ENCODE measurements at places on chromosomes 5 and 9.
A peak's percentile ranks its signal among the peaks of the same experiment; 100 is the strongest.

DNA sequence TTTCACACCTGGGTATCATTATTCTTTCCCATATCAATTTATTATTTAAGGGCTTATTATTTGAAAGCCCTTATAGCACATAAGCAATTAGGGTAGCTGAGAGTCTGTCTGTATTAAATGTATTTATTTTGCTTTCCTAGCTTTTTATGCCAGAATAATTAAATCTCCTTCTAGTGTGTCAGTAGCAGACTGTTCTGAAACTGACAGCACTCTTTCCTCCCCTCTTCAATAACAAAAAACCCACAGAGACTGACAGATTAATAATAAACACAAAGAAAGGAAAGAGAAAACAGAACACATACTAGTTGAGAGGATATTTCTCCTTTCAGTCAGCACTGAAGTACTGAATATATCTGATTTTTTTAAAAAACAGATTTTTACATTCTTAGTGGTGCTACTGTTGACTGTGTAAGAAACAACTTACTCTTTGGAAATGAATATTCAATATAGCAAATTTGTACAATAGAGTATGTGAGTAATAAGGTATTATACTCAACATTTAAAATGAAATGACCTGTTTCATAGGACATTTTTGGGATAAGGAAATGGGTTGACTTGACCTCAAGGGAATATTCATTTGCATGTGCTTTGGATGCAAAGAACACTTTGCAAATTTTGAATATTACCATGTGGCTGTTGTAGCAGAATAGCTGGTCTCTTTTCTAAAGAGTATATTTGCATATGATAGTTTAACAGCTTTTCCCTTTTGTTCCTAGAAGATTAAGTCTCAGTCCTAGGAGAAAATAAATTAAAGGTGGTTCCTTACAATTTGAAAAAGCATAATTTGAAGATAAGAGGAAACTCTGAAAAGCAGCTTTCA is 208.3 kb downstream of the SPATA31D1 start:
- no peak for DNase-seq

DNA sequence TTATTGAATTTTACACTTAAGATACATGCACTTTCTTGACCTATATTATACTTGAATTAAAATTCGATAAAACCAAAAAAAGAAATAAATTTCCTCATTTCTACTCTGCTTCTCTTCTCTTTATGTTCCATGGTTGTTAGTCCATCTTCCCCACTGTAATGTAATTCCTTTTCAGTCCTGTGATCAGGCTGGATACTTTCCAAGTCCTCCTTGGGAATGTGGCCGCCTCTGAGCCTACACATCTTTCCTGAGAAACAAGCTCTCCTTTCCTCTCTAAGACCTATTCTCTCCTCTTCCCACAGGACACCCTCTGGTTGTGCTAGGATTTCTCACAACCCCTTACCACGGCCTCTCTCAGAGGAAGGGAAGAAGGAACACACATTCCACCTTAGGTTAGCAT is 285.1 kb downstream of the DNAH5 start:
- DNase-seq, result no peak

DNA sequence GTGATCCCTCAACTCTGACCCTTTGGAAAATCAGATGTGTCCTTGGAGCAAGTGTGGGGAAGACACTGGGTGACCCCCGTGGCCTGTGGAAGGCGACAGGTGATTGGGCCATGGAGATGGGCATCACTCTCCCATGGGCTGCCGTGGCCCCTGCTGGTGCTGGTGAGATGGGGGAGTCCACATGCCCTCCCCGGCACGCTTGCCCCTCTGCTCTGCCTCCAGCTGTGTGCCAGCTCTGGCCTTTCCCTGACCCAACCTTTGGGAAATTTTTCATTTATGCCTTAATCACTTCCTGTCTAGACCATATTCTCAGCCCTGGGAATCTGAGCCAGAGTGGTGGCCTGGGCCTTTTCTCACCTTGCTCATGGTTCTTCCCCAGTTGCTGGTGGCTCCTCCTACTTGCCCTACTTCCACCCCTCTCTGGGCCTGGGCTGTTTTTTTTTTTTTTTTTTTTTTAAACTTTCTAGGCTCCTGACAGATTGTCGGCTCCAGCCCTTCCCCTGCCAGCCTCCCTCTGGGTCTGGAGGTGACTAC is 56.6 kb downstream of the RGS3 start:
- peak; percentile 33 for DNase-seq

GRCh38 chr9:135785013-135785575 is 83.1 kb downstream of the KCNT1 start:
- DNase-seq, result no peak

DNA sequence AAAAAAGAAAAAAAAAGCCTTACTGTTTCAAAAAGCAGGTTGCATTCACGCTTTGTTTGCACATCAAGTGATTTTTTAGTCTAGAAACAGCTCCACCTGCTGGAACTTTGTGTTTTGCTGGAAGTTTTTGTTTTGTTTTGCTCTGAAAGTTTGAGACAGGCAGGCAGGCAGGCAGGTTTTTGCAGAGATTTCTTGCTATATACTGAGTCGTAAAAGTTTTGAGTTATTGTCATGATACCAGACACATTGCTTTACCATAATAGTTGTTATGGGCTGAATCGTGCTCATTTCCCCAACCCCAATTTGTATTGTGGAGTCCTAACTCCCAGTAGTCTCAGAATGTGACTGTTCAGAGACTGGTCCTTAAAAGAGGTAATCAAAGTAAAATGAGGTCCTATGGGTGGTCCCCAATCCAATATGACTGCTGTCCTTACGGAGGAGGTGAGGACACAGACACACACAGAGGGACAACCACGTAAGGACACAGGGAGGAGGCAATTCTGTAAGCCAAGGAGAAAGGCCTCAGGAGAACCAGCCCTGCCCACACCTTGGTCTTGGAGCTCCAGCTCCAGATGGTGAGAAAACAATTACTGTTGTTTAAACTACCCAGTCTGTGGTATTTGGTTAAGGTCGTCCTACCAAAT is 20.9 kb downstream of the OR2Y1 start:
- peak; percentile 13 for DNase-seq

DNA sequence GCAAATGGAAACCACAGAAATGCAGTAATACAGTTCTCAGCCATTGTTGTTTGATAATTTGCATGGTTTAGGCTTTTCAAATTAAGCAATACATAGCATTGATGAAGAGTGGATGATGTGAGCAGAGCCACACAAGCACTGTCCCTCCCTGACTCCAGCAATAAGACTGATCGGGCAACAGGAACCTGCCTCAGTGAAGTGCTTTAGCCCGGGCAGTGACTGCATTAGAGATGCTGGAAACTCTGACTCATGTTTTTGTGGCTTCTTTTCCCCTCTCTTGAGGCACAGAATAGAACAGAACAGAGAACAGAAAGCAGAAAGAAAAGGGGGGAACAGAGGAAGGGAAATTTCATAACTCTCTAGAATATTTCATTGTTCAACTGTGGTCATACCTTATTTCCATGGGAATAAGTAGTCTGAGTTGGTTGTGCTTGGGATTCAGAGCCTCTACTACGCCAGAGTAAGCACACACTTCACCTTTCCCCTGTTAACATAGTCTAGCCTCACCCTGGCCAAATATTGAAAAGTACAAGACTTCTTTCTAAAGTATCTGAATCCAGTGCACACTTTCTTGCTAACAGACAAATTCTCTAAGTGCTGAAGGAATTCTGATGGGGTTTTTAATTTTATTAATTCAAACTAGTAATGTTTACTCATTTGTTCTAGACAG is 164.8 kb upstream of the VCAN start:
- DNase-seq, result peak; percentile 98

- DNase-seq, result no peak
These were observed 265.6 kb downstream of the NSG2 start for GRCh38 chr5:174311121-174311520.

DNA sequence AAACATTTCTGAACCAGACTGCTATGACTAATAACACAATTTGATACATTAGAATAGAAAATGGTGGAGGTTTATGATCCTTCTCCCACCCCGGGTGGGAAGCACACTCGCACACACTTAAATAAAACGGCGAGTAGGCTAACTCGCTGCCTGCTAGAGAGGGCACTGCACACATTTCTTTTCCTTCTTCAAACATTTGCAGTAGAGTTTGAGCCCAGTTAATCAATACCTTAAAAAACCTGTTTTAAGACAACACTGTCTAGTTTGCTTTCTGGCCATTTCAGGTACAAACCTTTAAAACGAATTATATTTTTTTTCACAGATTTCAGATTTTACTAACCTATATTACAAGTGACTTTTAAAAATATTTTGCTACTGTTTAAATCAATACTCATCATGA is 63.5 kb downstream of the EFNA5 start:
- DNase-seq, result no peak

DNA sequence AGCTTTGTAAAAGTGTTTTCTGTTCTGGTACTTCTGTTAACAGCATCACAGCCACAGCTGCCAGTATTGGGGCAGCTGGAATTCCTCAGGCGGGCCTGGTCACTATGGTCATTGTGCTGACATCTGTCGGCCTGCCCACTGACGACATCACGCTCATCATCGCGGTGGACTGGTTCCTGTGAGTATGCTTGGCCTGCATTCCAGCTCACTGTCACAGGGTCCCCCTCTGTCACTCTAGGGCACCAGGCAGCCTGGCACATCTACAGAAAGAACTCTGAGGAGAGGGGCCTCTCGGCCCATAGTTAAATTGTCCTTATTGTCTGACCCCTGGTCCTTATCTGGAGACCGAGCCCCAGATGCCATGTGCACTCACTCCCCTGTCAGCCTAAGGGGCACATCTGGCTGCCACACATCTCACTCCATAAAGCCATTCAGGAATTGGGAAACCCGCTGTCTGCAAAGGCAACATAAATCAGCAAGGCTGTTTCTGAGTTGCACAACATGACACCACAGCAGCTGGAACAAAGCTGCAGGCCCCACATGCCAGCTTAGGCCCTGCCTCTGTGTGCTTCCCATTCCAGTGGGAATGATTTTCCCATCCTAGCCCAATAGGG is 77.5 kb downstream of the SLC1A3 start:
- peak; percentile 54 for DNase-seq

DNA sequence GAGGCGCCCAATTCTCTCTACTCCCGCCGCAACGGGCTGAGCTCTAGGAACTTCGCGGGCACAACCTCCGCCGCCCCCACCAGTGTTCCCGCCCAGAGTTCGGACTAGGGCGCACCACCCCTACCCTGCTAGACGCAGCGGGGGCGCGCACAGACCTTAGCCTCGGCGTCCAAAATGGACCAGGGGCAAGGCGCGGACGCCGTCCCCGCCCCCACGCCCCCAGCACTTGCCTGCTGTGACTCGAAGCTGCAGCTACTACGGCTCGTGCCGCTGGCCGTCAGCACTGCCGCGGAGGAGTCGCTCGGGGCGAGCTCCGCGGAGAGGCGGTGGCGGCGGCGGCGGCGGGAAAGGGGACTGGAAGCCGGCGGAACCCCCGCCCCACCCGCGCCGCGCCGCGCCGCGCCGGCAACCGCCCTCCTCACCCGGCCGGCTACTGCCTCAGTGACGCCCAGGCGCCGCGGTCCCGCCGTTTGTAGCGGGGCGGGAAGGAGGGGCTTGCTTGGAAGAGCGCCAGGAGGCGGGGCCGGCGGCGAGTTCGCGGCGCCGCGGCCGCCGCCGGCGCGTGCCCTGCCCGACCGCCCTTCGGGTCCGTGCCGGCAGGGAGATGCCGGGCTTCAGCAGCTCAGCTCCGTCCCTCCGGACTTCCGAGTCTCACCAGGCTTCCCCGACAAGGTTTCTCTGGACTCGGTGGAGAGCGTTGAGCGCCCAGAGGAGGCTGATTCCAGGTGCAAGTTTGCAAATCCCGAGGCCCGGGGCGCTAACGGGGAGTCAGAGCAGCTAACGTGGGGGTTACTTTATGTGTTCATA is 4.5 kb downstream of the ELAVL2 start:
- no peak for DNase-seq

All from suppressor macrophage treated with lipopolysaccharide for 4 hours (primary cell).